ENCODE measurements at places on chromosomes 6 and 20. TPM values are rescaled to one million over a fixed set of nuclear protein-coding genes. Genes with fewer than 3 reads are reported as not detected.

The HLA-DMA gene
- 3.4 TPM for polyA plus RNA-seq

The ATG5 gene
- 31.5 TPM for polyA plus RNA-seq

The BPI gene
- 0.53 TPM for polyA plus RNA-seq

The FILIP1 gene
- 73.7 TPM for polyA plus RNA-seq

The BEND6 gene
- 0.15 TPM for polyA plus RNA-seq

The ETV7 gene
- not detected for polyA plus RNA-seq

The FOXC1 gene
- polyA plus RNA-seq = 2.1 TPM

The ZNF311 gene
- polyA plus RNA-seq = not detected

The WFDC5 gene
- polyA plus RNA-seq = 3.6 TPM

The PIGU gene
- polyA plus RNA-seq = 24.0 TPM

The BMP6 gene
- 0.71 TPM for polyA plus RNA-seq

The ZSWIM3 gene
- 3.3 TPM for polyA plus RNA-seq

The BPIFB1 gene
- 0.09 TPM for polyA plus RNA-seq

The SLC12A5 gene
- polyA plus RNA-seq = 0.92 TPM

The SPEF1 gene
- polyA plus RNA-seq = not detected

The TINAG gene
- polyA plus RNA-seq = not detected

The DPPA5 gene
- polyA plus RNA-seq = not detected

The CASS4 gene
- 8.9 TPM for polyA plus RNA-seq

The FERMT1 gene
- polyA plus RNA-seq = 0.32 TPM

The MATN4 gene
- 0.32 TPM for polyA plus RNA-seq

The HTR1E gene
- not detected for polyA plus RNA-seq

The ARMH2 gene
- polyA plus RNA-seq = not detected

The DEFB124 gene
- polyA plus RNA-seq = 0.73 TPM

The ATP6V1G2 gene
- polyA plus RNA-seq = 4.3 TPM

The PNLDC1 gene
- not detected for polyA plus RNA-seq

The E2F1 gene
- 11.1 TPM for polyA plus RNA-seq

The CGAS gene
- polyA plus RNA-seq = not detected

The PKHD1 gene
- polyA plus RNA-seq = 2.2 TPM

The TTBK1 gene
- 0.15 TPM for polyA plus RNA-seq

The ZNF334 gene
- polyA plus RNA-seq = 8.9 TPM

The CTAGE9 gene
- not detected for polyA plus RNA-seq

The TTK gene
- 4.8 TPM for polyA plus RNA-seq

The BACH2 gene
- not detected for polyA plus RNA-seq

The ARMC12 gene
- 1.1 TPM for polyA plus RNA-seq

The WFDC11 gene
- not detected for polyA plus RNA-seq

The ASIP gene
- 0.32 TPM for polyA plus RNA-seq

The KIF13A gene
- 35.1 TPM for polyA plus RNA-seq

The BPIFB4 gene
- polyA plus RNA-seq = not detected

The HUS1B gene
- polyA plus RNA-seq = not detected

The SIRPB1 gene
- polyA plus RNA-seq = 1.0 TPM

The SLC22A7 gene
- polyA plus RNA-seq = not detected

The AGER gene
- 14.4 TPM for polyA plus RNA-seq

The BAG2 gene
- polyA plus RNA-seq = 10.4 TPM

The IL17F gene
- polyA plus RNA-seq = not detected

The PPP1R14C gene
- polyA plus RNA-seq = 36.3 TPM

The HSPA1L gene
- polyA plus RNA-seq = 3.6 TPM

The ZC2HC1B gene
- not detected for polyA plus RNA-seq
